ENCODE measurements at places on chromosomes 5 and 9. TPM values are rescaled to one million over a fixed set of nuclear protein-coding genes. Genes with fewer than 3 reads are reported as not detected.
A peak's percentile ranks its signal among the peaks of the same experiment; 100 is the strongest.

GRCh38 chr9:79924836-79925235 is 353.1 kb downstream of the TLE4 start:
- no peak for DNase-seq

Gene JAKMIP2
- polyA plus RNA-seq, result 1.6 TPM

Gene LCP2
- polyA plus RNA-seq, result 17.1 TPM

Gene UBLCP1
- 27.2 TPM for polyA plus RNA-seq

Gene MLANA
- not detected for polyA plus RNA-seq

- DNase-seq, result no peak
These were observed 35.8 kb downstream of the SLC36A1 start for GRCh38 chr5:151483176-151483575.

- no peak for DNase-seq
These were observed 36.7 kb downstream of the SARDH start for GRCh38 chr9:133701321-133701980.

Gene CD180
- 1.3 TPM for polyA plus RNA-seq

Gene FAM163B
- 2.8 TPM for polyA plus RNA-seq

- peak; percentile 79 for DNase-seq
These were observed 451.6 kb upstream of the CD180 start for GRCh38 chr5:67648201-67648671.

Gene NPR2
- polyA plus RNA-seq, result 46.4 TPM

Gene PCDH12
- 4.5 TPM for polyA plus RNA-seq

- no peak for DNase-seq
These were observed 36.7 kb upstream of the ZSWIM6 start for GRCh38 chr5:61295365-61295764.

GRCh38 chr9:86990290-86990689 is 43.0 kb upstream of the GAS1 start:
- DNase-seq, result no peak

- no peak for DNase-seq
These were observed 255.5 kb downstream of the KIAA0825 start for GRCh38 chr5:94362857-94363256.

DNA sequence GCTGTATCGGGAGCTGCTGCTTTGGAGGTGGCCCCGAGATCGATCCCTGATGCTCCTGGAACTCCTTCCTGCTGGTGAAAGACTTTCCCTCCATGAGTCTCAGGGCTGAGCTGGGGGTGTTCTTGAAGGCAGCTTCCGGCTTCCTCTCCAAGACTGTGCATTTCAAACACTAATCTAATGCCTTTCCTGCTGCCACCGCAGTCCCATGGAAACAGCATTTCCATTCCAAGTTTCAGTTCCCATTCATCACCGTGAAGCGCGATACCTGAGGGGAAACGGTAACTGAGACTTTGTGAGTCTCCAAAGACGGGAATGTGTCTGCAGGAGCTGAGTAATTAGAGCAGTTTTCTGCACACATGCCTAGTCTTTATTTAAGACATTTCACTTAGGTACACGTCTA is 230.1 kb downstream of the PAX5 start:
- no peak for DNase-seq

DNA sequence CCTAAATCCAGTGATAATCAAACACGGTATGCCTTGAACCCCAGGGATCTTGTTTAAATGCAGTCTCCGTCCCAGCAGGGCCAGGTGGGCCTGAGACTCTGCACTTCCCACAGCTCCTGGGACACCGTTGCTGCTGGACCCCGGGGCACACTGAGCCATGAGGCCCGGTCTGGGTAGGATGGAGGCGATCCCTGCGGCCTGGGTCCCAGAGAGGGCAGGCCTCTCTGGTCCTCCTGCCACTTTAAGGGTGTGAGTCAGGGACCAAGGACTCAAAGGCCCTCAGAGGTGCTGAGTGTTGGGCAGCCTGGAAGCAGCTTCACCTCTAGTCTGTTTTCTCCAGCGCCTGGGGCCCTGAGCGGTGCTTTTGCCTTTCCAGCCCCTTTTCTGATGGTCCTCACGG is 34.1 kb upstream of the SLC9A3 start:
- DNase-seq, result no peak

GRCh38 chr5:6545036-6545693 is 87.7 kb downstream of the NSUN2 start:
- no peak for DNase-seq

GRCh38 chr5:145750199-145750598 is 84.9 kb downstream of the PRELID2 start:
- DNase-seq, result no peak

Gene IL3
- polyA plus RNA-seq, result not detected

- DNase-seq, result no peak
These were observed 1.5 kb upstream of the DEPDC1B start for GRCh38 chr5:60701321-60701968.

All from adrenal gland (tissue), 19 donors.